ENCODE measurements at places on chromosomes 3 and 15.

- DNase-seq = no peak
These were observed 29.5 kb downstream of the PDE8A start for GRCh38 chr15:85011160-85011571.

DNA sequence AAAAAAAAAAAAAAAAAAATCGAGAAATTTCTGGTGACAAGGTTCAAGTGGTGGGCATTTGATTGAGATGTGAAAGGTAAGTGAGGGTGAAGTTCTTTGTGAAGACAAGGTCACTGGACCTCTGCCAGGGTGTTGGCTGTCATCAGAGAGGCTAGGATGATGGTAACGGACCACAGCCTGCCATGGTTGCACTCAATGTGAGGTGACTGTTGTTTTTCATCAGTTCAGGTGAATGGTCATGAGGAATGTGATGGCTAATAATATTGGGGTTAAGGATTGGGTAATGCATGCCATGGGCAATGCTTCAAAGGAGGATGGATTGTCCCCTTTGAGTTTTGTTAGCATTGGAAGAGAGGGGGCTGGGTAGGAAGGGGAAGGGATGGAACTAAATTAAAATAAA is 4.3 kb upstream of the ALPK3 start:
- DNase-seq = no peak

- DNase-seq = no peak
These were observed 13.6 kb downstream of the ARF4 start for GRCh38 chr3:57583544-57583943.

- DNase-seq = no peak
These were observed 597.0 kb downstream of the SQOR start for GRCh38 chr15:46231786-46232185.

Data from stimulated activated CD4-positive, alpha-beta T cell treated with anti-CD3 and anti-CD28 coated beads, Interleukin-1b, Interleukin-23, amount 100 ng/mL, for 4 hours (primary cell).